ENCODE measurements at places on chromosomes 5 and 9.

DNA sequence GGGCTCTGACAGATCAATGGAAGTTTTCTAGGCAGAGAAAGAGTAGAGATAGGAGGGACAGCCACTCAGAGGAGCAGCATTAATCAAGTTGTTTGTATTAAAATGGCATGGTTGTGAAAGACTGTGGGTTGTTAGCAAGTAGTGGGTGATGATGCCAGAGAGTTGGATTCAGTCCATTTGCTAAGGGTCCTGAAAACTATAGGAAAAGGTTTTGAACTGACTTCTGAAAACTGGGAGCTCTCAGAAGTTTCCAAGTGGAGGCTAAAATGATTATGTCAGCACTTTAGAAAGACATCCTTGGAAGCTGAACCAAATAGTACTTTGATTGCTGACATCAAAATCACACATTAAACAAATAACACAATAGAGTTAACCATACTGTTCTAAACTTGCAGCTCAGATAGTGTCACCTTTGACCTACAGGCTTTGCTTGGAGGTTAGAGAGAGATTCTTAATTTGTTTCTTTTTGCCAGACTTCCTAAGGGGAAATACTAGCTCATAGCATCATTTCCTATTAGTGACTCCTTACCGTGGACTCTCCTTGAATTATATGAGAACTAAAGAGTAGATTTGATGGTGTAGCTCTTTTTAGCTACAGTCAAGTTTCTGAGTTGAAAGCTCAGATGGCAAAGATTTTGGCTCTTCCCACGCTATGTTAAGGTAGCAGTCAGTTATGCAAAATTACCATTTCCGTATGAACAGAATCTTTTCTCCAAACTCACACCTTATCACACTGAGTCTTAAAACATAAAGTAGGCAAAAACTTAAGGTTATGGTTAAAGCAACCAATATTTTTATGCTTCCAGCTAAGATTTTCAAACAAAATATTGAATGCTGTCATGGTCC lies 277.1 kb downstream of the NR3C1 start:
- DNase-seq, result no peak

- DNase-seq, result no peak
These were observed 4.9 kb downstream of the TRIM7 start for GRCh38 chr5:181199881-181200638.

- DNase-seq, result no peak
These were observed 18.1 kb upstream of the CCDC125 start for GRCh38 chr5:69350664-69351063.

- no peak for DNase-seq
These were observed 7.0 kb downstream of the MSX2 start for GRCh38 chr5:174731214-174732035.

DNA sequence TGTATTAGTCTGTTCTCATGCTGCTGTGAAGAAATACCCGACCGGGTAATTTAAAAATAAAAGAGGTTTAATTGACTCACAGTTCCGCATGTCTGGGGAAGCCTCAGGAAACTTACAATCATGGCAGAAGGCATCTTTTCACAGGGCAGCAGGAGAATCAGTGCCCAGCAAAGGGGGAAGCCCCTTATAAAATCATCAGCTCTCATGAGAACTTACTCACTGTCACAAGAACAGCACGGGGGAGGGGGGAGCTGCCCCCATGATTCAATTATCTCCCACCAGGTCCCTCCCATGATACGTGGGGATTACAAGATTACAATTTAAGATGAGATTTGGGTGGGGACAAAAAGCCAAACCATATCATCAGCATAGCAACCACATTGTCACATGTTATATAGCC lies 102.5 kb downstream of the GPBP1 start:
- no peak for DNase-seq

GRCh38 chr9:114051281-114051680 lies 26.8 kb downstream of the AMBP start:
- no peak for DNase-seq

DNA sequence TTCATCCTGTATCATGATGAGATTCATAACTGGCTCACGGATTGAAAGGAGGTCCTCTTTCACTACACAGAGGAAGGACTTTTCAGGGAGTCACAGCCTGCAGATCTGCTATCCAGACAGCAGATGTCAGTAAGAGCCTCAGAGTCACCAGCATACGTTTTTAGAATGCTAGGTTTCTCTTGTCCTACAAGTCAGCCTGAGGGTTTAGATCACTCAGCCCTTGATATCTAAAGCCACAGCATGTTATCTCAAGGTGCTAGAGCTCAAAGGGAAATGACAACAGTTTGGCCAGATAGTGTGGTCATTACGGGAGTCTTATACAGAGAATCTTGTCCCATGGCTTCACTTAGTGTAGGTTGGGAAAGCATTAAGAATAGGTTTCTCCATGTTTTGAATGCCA lies 30.9 kb upstream of the SLC46A2 start:
- DNase-seq, result no peak

DNA sequence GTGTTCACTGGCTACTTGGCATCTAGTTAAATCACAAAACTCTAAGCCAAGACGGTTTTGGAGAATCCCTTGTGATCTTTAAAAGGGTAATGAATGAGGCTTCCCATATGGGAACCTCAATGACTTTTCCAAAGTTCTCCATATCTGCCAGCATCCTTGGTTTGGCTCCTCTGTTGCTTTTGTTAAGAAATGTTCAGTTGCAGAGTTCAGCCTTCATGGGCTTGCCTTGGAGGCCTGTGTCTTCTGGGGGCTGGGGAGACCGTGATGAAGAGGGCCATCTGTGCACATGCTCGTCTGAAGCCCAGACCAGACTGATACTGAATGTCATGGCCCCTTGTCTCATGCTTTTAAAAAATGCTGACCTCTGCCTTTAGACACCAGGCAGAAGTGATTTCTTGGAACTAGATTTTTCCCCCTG lies 84.3 kb downstream of the RAI14 start:
- DNase-seq, result no peak

GRCh38 chr9:87714819-87715218 lies 11.1 kb upstream of the CTSL start:
- DNase-seq, result no peak

DNA sequence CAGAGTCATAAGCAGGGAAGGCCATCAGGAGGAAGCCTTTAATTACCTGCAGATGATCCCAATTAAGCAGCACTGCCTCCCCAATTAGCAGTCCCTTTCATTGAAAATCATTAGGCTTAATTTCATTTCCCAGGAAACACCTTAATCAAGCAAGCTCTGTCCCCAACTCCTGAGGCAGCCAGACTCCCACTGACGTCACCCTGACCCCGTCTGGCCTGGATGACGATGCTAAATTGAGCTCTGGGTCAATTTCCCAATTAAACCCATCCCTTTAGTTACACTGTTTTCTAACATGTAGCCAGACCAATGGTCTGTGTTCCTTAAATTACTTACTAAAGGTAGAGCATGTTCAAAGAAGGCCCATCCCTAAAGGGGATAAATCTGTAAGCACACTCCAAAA lies 84.0 kb upstream of the SPOCK1 start:
- DNase-seq, result no peak

DNA sequence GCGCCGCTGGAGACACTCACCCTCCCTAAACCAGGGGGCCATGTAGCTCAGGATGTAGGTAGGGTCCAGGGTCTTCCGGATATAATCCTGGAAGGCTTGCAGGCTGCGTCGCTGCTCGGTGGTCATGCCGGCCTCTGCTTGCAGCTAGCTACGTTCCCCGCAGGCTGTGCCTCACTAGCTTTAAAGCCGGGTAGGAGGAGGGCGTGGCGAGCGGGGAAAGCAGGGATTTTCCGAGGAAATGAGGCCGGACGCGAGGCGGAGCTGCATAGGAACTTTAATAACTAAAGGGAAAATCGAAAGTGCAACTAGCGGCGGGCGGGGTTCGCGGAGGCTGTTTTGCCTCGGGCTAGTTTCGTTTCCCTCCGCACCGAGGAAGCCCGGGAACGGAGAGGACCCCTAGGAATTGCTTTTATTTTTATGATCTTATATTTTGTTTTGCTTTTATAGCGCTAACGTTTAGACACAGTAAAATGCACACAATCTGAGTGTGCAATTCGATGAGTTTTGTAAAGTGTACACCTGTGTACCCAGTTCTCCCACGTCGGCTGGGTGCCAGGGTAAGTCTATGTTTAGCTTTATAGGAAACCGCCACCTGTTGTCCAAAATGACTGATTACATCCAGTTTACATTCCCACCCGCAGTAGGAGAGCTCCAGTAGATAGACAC lies at the start of gene RIGI:
Gene RIGI (minus strand): TSS at position 156 of the 666 bp plus-strand sequence. CDS start 30 bp downstream, at position 126.
- DNase-seq, result peak; percentile 60

DNA sequence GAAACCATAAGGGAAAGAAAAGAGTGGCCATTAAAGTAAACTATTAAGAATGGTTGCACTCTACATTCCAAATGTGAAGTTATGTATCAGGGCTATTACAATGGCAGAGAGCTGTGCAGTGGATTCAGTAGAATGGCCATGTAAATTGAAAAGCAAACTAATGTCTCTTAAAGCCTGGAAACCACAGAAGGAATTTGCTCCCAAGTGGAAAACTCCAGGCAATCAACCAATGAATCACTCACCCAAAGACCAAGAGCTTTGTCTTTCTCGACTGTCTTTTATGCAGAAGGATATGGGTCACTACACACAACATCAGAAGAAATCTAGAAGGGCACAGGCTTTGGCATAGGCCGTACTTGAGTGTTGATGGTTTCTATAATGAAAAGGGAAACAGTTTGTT lies 114.9 kb downstream of the TLE1 start:
- DNase-seq, result no peak
